ENCODE measurements at places on chromosomes 5 and 9. TPM values are rescaled to one million over a fixed set of nuclear protein-coding genes. Genes with fewer than 3 reads are reported as not detected.

DNA sequence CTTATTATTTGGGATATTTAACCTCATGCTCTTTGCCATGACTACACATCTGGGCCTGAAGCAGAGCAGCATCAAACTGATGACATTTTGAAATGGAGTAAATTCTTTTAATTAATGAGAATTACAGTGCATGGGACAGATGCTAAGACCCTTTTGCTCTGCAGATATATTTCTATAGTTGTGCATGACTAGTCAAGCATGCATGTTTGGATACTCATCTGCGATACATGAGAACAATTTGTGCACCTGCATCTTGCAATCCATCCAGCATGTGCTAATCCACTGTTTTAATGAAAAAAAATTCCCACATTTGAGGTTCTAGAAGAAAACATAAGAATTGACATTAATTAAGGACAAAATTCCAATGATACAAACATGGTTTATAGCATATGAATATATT, 1047.6 kb upstream of the ACO1 start:
- DNase-seq: no peak

OCLN gene
- total RNA-seq: 5.6 TPM

TLX3 gene
- not detected for total RNA-seq

GRCh38 chr9:93159601-93160471, 24.1 kb upstream of the WNK2 start:
- DNase-seq: peak; percentile 94

GRCh38 chr5:38888041-38888440, 42.2 kb downstream of the OSMR start:
- no peak for DNase-seq
